ENCODE measurements at places on chromosomes 7 and 10.
A peak's percentile ranks its signal among the peaks of the same experiment; 100 is the strongest.

DNA sequence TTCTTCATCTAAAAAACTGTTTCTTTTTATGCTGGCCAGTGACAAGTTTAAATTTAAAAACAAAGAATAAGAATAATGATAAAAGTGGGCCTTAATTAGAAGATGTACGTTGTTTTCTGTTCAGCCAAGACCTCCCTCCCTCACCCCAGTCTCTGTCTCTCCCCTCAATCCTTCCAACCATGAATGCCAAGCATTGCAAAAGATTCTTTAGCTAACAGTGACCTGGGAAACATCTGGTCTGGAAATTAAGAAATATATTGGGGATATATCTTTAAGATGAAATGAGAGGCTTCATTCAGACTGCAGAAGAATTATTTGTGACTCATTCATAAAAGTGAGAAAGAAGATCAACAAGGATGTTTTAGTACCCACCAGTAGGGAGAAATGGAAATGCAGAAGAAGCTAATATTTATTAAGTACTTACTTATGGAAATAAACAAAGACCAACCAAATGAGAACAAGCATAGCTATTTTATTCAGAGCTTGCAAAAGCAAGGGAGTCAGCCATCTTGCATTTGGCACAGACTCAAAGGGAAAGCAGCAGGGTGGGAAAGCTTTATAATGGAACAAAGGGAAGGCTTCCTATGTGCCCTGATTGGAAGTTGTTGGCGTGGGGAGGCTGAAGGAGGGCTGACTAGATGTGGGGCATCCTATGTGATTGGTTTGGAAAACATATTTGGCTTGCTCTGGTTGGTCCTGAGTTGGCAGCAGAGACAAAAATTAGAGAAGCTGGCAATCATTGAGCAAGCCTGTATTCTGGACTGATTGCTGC is 595.4 kb upstream of the GHITM start:
- no peak for DNase-seq

DNA sequence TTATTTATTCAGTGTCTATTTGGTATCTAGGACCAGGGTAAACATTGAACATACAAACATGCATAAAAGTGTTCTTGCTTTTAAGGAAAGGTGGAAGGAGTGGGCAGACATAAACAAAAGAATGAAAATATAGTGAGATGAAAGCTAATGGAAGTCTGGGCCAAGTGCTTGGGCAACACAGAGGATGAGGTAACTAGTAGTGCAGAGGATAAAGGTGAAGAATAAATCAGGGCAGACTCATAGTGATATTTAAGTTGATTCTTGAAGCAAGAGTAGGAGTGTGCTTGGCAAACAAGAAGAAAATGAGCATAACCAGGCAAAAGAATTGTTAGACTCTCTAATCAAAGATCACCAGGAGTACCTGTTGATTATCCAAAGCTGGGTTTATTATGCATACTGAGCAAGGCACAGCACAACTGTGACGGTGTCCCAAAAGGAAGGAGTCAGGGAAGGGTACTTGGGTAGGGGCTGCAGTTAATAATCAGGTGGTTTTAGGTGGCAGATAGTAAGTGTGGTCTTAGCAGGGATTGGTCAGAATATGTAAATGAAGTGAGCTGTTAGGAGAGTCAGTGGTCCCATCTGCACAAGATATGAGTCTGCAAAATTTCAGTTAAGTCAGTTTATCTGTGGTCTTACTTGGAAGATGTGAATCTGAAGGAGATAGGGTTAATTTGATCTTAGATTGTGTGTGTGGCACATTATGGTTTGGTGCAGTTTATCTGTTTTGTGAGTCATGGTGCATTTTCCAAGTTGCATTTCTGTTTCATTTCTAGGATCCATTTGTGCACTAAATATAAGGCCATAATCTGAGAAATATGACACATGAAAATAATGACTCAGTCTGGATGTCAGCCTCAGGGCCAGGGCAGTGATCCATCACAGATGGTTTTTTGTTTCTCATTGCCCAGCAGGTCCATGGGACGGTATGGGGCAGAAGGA is 30.6 kb upstream of the TAX1BP1 start:
- DNase-seq = peak; percentile 88

GRCh38 chr10:110218632-110219031 is 11.2 kb downstream of the MXI1 start:
- DNase-seq = no peak

DNA sequence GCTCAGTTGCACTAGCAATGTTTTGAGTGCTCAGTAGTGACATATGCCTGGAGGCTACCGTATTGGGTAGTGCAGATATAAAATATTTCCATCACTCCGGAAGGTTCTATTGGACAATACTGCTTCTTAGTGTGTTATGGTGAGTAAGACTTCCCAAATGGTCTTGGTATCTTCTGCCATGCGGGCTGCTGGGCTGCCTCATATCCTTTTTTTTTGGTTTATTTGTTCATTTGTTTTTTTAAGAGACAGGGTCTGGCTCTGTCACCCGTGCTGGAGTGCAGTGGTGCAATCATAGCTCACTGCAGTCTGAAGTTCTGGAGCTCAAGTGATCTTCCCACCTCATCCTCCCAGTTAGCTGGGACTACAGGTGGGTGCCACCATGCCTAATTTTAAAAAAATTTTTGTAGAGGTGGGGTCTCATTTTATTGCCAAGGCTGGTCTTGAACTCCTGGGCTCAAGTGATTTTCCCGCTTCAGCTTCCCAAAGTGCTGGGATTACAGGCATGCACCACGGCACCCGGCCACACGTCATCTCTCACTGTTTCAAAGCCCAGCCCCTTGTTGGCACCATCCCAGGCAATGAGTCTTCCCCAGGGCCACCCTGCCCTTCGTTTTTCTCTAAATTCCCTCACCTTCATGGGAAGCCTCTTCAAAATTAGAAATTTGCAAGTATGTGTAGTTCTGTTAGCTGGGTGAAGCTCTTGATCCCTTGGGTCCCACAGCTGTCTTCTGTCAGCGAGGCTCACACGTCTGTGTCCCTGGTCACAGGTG is 111.0 kb upstream of the KLF14 start:
- DNase-seq = peak; percentile 88

DNA sequence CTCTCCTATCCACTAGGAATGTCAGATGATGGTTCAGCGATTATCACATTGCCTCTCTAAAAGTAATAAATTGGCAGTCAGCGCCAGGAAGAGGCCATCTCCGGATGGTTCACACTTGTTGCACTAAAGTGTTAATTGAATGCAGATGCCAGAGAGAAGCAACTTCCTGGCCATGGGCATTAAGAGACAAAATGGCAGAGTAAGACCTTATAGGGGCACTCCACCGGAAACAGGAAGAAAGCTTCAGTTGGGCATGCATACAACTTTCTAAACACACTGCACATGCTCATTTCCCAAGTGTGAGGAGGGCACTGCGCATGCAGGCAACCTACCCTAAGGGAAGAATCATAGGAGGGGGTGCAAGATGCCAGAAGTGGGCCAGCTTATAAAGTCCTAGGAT is 71.7 kb upstream of the AUTS2 start:
- DNase-seq = no peak

- DNase-seq = no peak
Measured at GRCh38 chr10:83212632-83213334, 926.5 kb upstream of the GHITM start.
